A549 treated with Mapracorat at 1 μM for 4 hours (cell line): ENCODE measurements at places on chromosomes 2 and 18. TPM values are rescaled to one million over a fixed set of nuclear protein-coding genes. Genes with fewer than 3 reads are reported as not detected.

SOS1 gene
- 11.3 to 16.2 TPM (median 14.6 TPM) in 5 replicates for total RNA-seq

DSG1 gene
- not detected in 5 replicates for total RNA-seq

MAP3K19 gene
- not detected in 5 replicates for total RNA-seq

HRH4 gene
- total RNA-seq: not detected in 5 replicates

SETBP1 gene
- total RNA-seq: 0.42 to 0.61 TPM (median 0.47 TPM) in 5 replicates

RNF125 gene
- total RNA-seq: 0.20 to 0.28 TPM (median 0.27 TPM) in 5 replicates

TEX261 gene
- 75.0 to 81.6 TPM (median 80.7 TPM) in 5 replicates for total RNA-seq

SULT1C4 gene
- not detected in 5 replicates for total RNA-seq

GALNT5 gene
- total RNA-seq: 2.0 to 2.2 TPM (median 2.1 TPM) in 5 replicates

SMAD2 gene
- 52.1 to 65.5 TPM (median 63.7 TPM) in 5 replicates for total RNA-seq

LCT gene
- 0.05 to 0.06 TPM in 2 of 5 replicates, not detected in the others for total RNA-seq

SERPINB10 gene
- total RNA-seq: not detected in 5 replicates

SNRNP200 gene
- 110 to 124 TPM (median 117 TPM) in 5 replicates for total RNA-seq

UNC80 gene
- not detected in 5 replicates for total RNA-seq

TMEM237 gene
- 16.7 to 21.6 TPM (median 20.3 TPM) in 5 replicates for total RNA-seq

OXER1 gene
- total RNA-seq: not detected in 5 replicates

ST8SIA5 gene
- total RNA-seq: not detected in 5 replicates

PJVK gene
- total RNA-seq: 0.82 to 1.4 TPM (median 0.88 TPM) in 5 replicates

TXNDC2 gene
- total RNA-seq: 0.06 to 0.45 TPM (median 0.19 TPM) in 5 replicates

CHRNG gene
- total RNA-seq: not detected in 5 replicates

NEURL3 gene
- 0.67 to 1.0 TPM (median 0.84 TPM) in 5 replicates for total RNA-seq

VWC2L gene
- total RNA-seq: not detected in 5 replicates

SLC5A7 gene
- not detected in 5 replicates for total RNA-seq

IL1R1 gene
- total RNA-seq: 35.9 to 52.2 TPM (median 43.5 TPM) in 5 replicates

MARCHF4 gene
- 27.4 to 34.5 TPM (median 32.4 TPM) in 5 replicates for total RNA-seq

RPRM gene
- total RNA-seq: 0.12 TPM in 1 of 5 replicates, not detected in the others

ADGRF3 gene
- total RNA-seq: 0.04 to 0.28 TPM (median 0.13 TPM) in 4 of 5 replicates, not detected in the other

ATP6V1C2 gene
- 0.14 to 0.30 TPM (median 0.22 TPM) in 5 replicates for total RNA-seq

COLEC11 gene
- total RNA-seq: 0.39 to 0.73 TPM (median 0.54 TPM) in 5 replicates

GPR55 gene
- 0.04 TPM in 1 of 5 replicates, not detected in the others for total RNA-seq

TEKT4 gene
- not detected in 5 replicates for total RNA-seq

ANKRD62 gene
- total RNA-seq: not detected in 5 replicates

HJURP gene
- total RNA-seq: 58.1 to 61.5 TPM (median 59.1 TPM) in 5 replicates

CMPK2 gene
- total RNA-seq: 0.73 to 0.95 TPM (median 0.86 TPM) in 5 replicates

ACOXL gene
- total RNA-seq: not detected in 5 replicates

GNLY gene
- 0.23 to 0.30 TPM in 2 of 5 replicates, not detected in the others for total RNA-seq

CD8A gene
- 0.30 to 0.60 TPM (median 0.40 TPM) in 5 replicates for total RNA-seq

ROCK1 gene
- total RNA-seq: 15.8 to 21.8 TPM (median 20.6 TPM) in 5 replicates
